ENCODE measurements at places on chromosomes 2 and 18.

DNA sequence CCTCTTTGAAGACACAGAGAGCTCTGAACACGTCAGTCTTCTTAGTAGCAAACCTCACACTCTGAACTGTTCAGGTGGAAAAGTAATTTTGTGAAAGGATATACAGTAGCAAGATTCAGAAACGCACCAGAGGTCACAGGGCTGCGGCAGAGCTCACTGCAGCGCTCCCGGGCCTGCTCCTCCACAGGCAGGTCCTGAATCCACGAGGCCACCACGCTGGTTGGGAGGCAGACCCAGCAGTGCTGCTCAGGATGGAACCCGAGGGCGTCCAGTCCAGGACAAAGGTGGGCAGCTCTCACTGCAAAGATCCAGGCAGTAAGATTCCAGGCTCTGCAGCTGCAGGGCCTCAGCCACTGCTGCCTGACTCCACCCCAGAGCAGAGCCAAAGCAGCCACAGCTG, 576.2 kb upstream of the SALL3 start:
- no peak for DNase-seq

GRCh38 chr2:214242797-214243196, 168.1 kb upstream of the VWC2L start:
- DNase-seq: no peak

- DNase-seq: no peak
Measured at GRCh38 chr2:225598897-225599296, 199.4 kb downstream of the NYAP2 start.

- no peak for DNase-seq
Measured at GRCh38 chr2:172955587-172955986, 120.1 kb upstream of the MAP3K20 start.

- DNase-seq: no peak
Measured at GRCh38 chr2:177633910-177634294, 241.3 kb downstream of the AGPS start.

GRCh38 chr2:123179526-123179925, 845.6 kb upstream of the CNTNAP5 start:
- DNase-seq: no peak

GRCh38 chr2:165494573-165494972, 25.1 kb downstream of the CSRNP3 start:
- no peak for DNase-seq

GRCh38 chr2:47868611-47869352, 37.5 kb downstream of the FBXO11 start:
- DNase-seq: no peak

- no peak for DNase-seq
Measured at GRCh38 chr2:134377730-134378129, 123.9 kb downstream of the MGAT5 start.

DNA sequence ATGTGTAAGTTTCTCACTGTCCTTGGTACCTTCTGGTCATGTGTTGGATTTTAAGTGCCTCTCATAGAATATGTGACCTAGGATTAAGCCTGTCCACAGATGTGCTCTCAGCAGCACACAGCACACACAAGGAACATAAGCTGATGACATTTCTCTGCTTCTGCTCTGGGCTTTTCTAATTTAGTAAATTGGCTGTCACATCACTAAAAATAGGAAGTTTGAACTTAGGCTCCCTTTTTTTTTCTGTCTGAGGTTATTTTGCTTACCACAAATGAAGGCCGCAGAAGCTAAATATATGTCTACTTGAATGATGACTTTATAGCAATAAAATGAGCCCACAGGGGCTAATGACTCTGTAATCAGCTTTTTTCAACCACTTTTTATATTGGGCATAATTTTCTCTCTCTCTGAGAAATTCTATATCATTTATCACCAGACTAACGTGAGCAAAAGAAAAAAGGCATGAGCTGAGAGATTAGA, 150.2 kb upstream of the KLHL14 start:
- no peak for DNase-seq

- peak; percentile 95 for DNase-seq
Measured at GRCh38 chr2:30217644-30218337, 13.5 kb upstream of the LBH start.

DNA sequence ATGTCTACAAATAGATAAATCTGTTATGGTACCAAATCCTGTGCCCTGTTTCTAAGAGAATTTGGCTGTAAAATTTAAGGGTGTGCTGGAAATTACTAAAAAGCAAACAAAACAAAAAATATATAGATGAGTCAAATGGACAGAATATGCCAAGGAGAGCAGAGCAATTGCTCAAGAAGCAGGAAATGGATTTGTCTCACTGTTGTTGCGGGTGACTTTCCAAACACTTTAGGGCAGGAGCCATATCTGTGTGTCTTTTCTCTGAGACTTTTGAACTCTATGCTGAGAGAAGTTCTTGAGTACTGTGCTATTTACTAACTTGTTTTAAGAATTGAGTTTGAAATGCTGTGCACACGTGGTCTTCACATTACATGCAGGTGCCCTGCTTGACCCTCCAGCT, 221.7 kb downstream of the PHLPP1 start:
- no peak for DNase-seq

- no peak for DNase-seq
Measured at GRCh38 chr2:138712212-138712979, 67.8 kb downstream of the NXPH2 start.

- DNase-seq: no peak
Measured at GRCh38 chr2:11406958-11407381, 59.0 kb downstream of the E2F6 start.

DNA sequence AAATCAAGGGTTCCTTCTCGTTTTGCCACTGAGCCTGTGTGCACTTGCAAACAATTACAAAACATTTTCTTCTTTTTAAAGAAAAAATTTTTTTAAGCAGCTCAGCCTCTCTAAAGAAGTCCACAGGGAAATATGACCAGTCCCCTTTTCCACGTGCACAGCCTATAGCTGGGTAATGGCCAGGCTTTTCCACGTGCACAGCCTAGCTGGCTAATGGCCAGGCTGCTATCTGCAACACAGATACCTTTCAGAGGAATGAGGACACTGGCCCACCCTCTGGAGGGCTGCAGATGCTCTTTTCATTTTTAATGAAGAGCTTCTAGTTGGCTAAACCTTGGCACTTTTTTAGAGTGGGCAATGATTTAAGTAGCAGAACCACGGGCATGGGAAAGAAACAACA, 46.3 kb downstream of the ASB18 start:
- DNase-seq: no peak
